ENCODE measurements at places on chromosomes 7 and 10.

- DNase-seq: no peak
Observed at GRCh38 chr7:35617041-35617440, 77.9 kb downstream of the HERPUD2 start.

- no peak for DNase-seq
Observed at GRCh38 chr10:1661859-1662437, 75.4 kb downstream of the ADARB2 start.

GRCh38 chr7:28661826-28662595 is 249.7 kb downstream of the CREB5 start:
- DNase-seq: no peak

GRCh38 chr7:16586081-16586874 is 59.3 kb downstream of the ANKMY2 start:
- DNase-seq: no peak

- peak; percentile 19 for DNase-seq
Observed at GRCh38 chr7:5997210-5997808, 11.5 kb downstream of the PMS2 start.

DNA sequence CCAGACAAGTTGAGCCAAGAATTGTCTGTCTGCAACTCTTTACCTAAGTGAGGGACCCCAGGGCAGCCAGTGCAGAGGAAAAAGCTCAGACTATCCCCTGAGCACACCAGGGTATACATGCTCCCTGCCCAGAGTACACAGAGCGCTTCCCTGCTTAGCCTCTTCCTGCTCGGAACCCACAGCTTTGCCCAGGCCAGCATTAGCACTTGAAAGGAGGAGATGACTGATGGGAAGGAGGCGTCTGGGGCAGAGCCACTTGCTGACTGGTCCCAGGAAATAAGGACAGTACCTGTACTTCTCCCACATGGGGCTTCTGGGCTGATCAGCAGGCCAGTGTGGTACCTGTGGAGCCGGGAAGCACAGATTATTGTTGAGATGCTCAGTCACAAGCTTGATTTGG is 48.4 kb upstream of the TRIM8 start:
- no peak for DNase-seq

DNA sequence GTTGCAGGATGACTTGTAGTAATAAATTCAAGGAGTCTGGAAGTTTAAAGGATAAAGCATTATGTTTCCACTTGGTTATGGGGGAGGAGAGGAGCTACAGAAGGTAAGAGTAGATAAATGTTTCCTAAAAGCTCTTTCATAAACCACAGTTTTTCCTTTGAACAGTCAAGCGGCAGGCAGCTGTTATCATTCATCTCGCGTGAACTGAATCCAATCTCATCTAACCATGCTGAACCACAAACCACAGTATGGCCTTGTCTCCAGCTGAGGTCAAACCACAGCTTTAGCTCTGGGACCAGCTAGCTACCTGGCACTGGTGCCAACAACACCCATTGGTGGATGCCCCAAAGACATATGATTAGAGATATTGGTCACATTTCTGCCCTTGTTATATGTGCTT is 63.3 kb downstream of the NOC3L start:
- DNase-seq: peak; percentile 29

- no peak for DNase-seq
Observed at GRCh38 chr10:61828034-61828433, 73.5 kb upstream of the ARID5B start.

- no peak for DNase-seq
Observed at GRCh38 chr10:11159543-11160215, 142.0 kb downstream of the CELF2 start.
